DMS79 treated with DMSO at 0.1 percent for 48 hours (cell line): ENCODE measurements at places on chromosomes 12 and 14.

DNA sequence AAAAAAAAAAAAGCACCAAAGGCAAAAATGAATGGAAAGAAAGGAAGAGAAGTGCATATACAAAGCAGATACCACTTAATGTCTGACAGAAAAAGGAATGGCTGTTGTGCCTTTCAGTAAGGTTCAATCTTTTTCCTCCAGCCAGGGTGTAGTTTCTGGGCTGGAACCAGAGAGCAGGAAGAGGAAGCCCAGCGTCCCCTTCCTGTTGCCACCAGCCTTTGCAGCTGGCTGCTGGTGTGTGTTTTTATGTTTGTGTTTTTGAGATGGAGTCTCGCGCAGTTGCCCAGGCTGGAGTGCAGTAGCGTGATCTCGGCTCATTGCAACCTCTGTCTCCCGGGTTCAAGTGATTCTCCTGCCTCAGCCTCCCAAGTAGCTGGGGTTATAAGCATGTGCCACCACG is 64.6 kb upstream of the LTA4H start:
- DNase-seq = no peak

- no peak for DNase-seq
Observed at GRCh38 chr14:39218171-39218769, 15.4 kb upstream of the MIA2 start.

DNA sequence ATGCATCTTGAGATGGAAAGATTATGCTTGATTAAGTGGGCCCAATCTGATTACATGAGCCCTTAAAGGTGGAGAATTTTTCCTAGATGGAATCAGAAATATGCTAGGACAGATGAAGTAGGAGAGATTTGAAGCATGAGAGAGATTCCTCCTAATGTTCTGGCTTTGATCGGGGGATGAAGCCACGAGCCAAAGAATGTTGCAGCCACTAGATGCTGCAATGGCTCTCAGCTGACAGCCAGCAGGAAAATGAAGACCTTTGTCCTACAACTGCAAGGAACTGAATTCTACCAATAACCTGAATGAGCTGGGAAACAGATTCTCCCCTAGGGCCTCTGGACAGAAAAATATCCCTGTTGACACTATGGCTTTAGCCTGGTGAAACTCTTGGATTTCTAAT is 82.6 kb upstream of the ATP2B1 start:
- no peak for DNase-seq

DNA sequence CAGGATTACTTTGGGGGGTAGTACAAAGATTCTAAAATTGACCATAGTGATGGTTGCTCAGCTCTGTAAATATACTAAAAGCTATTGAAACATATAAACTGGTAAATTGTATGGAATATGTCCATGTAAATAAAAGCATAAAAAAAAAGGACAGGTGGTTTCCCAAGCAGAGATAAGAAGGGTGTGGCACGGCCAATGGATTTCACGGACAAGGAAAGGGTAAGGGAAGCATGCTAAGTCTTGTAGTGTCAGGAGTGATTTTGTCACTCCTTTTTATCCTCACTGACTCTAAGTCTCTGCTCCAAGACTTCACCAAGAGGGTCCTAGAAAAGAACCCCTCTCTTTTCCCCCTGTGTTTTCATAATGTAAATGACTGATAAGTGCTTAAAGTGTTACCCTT is 229.2 kb downstream of the SPTSSA start:
- DNase-seq = no peak

GRCh38 chr14:87628129-87628528 is 364.9 kb downstream of the GALC start:
- DNase-seq = peak; percentile 37
